Esophagus squamous epithelium (tissue), 5 donors: ENCODE measurements at places on chromosomes 16 and 17.

GRCh38 chr17:60134396-60135150, 15.2 kb upstream of the CA4 start:
- DNase-seq = no peak

GRCh38 chr17:231191-231965, 49.9 kb upstream of the DOC2B start:
- DNase-seq = no peak

GRCh38 chr17:44005527-44006271, 1.3 kb downstream of the NAGS start:
- DNase-seq = no peak

- no peak for DNase-seq
These were observed 100.5 kb upstream of the SHISA6 start for GRCh38 chr17:11140501-11140900.

DNA sequence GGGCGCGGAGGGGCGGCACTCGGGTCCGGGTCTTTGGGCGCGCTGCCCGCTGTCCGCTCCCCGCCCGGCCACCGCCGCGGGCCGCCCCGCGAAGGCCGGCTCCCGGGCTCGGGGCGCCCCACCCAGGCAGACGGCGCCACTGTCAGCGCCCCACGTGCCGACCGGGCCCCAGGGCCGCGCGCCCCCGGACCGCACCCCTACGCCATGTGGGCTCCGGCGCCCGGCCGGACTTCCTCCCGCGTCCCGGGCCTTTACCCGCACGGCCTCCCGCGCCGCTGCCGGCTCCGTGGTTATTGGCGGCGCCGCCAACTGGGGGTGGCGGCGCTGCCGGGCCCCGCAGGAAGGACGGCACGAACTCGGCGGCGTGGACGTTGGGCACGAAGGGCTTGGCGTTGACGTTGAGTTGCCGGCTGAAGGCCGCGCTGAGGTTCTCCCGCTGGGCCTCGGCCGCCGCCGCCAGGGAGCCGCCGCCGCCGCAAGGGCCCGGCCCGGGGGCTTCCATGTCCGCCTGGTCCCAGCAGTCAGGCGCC, 577 bp downstream of the GSPT1 start:
- no peak for DNase-seq

DNA sequence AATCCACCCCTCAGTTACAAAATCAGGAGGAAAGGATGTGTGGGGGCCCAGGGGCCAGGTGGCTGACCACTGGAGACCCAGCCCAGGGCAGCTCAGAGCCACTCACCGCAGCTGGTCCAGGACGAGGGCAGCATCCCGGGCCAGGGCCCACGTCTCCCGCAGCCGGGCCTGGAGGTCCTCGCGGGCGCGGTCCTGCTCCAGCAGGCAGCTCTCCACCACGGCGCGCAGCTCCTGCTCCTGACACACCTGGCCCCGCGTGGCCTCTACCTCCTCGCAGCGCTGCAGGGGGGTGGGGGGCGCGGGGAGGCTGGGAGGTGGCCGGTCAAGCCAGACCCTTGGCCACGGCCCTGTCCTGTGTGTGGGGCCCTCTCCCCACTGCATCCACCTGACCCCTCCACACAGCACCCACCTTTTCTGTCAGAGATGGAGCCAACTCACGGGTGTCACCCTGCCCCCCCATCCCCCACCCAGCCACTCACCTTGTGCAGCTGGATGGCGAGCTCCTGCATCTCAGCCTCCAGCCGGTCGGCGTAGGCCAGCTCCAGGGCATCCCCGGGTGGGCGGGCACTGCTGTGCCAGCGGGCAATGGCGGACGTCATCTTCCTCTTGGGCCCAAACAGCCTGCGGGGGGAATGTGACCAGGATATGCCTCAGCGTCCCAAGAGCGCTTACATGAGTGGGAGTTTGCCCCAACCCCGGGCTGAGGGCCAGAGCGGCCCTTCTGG, 5.1 kb downstream of the NUDT16L1 start:
- no peak for DNase-seq

DNA sequence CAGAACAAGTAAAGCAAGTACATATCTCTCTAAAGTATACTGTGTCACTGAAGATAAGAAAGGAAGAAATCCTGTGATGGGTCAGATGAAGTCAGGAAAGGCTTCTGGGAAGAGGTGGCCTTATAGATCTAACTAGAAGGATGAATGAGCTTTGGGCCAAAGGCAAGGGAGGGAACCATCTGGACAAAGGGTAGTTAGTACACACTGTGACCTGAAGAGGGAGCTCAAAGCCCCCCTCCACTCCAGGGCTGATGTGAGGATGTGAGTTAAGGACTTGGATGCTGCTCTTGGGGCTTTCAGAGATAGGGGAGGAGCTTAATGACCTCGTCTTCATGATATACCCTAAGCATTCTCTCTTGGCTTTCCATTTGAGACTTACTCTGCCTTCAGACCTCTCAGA, 185.3 kb upstream of the CACNG3 start:
- no peak for DNase-seq
